ENCODE measurements at places on chromosomes 5 and 9.

- DNase-seq, result no peak
These were observed 134.1 kb downstream of the ROR2 start for GRCh38 chr9:91815896-91816295.

DNA sequence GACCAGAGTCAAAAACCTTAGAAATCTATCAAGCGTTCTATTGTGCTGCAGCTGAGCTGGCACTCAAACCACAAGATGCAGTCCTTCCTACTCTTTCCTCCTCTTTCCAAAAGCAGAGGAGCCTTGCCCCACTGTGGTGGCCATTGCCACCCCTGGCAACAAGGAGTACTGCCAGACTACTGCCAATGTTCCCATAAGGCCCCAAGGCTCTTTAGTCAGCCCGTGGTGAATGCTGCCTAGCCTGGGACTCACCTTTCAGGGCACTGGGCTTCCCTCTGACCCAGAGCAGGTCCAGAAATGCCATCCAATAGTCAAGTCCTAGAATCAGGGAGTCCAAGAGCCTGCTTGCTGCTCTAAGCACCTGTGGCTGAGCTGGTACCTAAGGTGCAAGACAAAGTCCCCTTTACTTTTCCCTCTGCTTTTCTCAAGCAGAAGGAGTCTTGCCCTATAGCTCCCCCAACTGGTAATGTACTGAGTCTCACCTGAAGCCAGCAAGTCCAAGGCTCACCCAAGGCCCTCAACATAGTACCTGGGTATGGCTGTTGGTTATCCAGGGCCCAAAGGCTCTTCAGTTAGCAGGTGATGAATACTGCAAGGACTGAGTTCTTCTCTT is 219.4 kb downstream of the ATPSCKMT start:
- DNase-seq, result no peak

GRCh38 chr5:67020096-67020615 is 176.4 kb downstream of the CD180 start:
- DNase-seq, result no peak

DNA sequence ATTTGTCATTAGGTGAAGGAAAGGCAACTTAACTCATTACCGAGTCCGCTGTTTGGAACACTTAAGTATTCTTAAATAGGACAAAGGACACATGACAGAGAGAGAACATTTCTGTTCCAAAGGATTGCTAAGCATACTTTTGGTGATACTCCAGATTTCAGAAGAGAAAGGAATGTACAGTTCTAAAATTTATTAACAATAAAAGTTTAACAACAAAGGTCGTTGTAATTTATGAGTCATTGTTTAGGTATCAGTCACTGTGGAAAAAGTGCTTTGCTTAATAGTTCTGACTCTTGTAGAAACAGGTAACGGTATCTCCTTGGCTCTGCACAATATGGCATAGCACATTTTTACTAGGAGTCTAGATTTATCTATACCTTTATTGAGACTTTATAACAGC is 36.3 kb upstream of the PAM start:
- DNase-seq, result no peak

All from stimulated activated CD8-positive, alpha-beta memory T cell treated with anti-CD3 and anti-CD28 coated beads, Interleukin-4, amount 100 ng/mL, for 4 hours (primary cell).